ENCODE measurements at places on chromosomes 12 and 14. TPM values are rescaled to one million over a fixed set of nuclear protein-coding genes. Genes with fewer than 3 reads are reported as not detected.

Gene RAB15
- 2.6 TPM for total RNA-seq

Gene PLEKHG7
- not detected for total RNA-seq

Gene DIO2
- 161 TPM for total RNA-seq

Gene KRT71
- total RNA-seq: not detected

Gene PLXNC1
- 4.0 TPM for total RNA-seq

Gene OR4E2
- total RNA-seq: not detected

Gene IL26
- not detected for total RNA-seq

Gene TAS2R46
- total RNA-seq: 1.1 TPM

Gene BMP4
- total RNA-seq: 8.6 TPM

Gene PELI2
- 9.5 TPM for total RNA-seq

Gene CCNT1
- total RNA-seq: 19.6 TPM

Gene TMEM119
- 16.1 TPM for total RNA-seq

Gene ENDOU
- total RNA-seq: 0.40 TPM

Gene CEBPE
- total RNA-seq: not detected

Gene RHOJ
- 19.0 TPM for total RNA-seq

Gene STAC3
- total RNA-seq: 0.40 TPM

Gene ZC3H14
- 49.7 TPM for total RNA-seq

Gene DBX2
- not detected for total RNA-seq

Gene DDX11
- 15.1 TPM for total RNA-seq

Gene ASCL1
- not detected for total RNA-seq

Gene MUCL1
- not detected for total RNA-seq

Gene ADGRD1
- total RNA-seq: 1.4 TPM

Gene FOXN4
- not detected for total RNA-seq

Gene SYCP3
- 0.13 TPM for total RNA-seq
